ENCODE measurements at places on chromosomes 1 and 21. TPM values are rescaled to one million over a fixed set of nuclear protein-coding genes. Genes with fewer than 3 reads are reported as not detected.

The HTR6 gene
- polyA plus RNA-seq, result 2.3 TPM

The PTCH2 gene
- 3.3 TPM for polyA plus RNA-seq

The ADGRB2 gene
- 17.1 TPM for polyA plus RNA-seq

The SLFNL1 gene
- polyA plus RNA-seq, result 1.2 TPM

The PTPRC gene
- 6.5 TPM for polyA plus RNA-seq

The TENT5C gene
- 3.0 TPM for polyA plus RNA-seq

The LYSMD1 gene
- polyA plus RNA-seq, result 15.6 TPM

The WASF2 gene
- polyA plus RNA-seq, result 135 TPM

The BGLAP gene
- 1.0 TPM for polyA plus RNA-seq

- no peak for DNase-seq
These were observed 28.5 kb downstream of the CCDC185 start for GRCh38 chr1:223421676-223422075.

GRCh38 chr21:43307677-43308070, 119.3 kb downstream of the SIK1 start:
- DNase-seq, result no peak

DNA sequence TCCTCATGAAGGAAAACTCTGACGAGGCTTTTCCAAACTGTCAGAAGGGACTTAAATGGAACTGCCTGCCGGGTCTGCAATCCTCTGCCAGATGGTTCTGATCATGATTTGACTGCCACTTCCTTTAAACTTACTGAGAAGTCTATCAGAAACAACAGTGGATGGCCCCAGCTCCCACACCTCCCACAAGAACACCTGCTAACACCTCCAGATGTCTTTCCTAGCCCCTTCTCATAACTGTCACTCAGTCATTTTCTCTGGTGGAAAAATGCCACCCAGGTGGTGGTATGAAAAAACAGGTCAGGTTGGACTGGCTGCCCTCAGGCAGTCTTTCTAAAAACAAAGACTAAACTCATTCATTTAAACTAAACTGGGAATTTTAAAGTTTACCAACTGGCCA, 66.7 kb upstream of the ABCD3 start:
- no peak for DNase-seq

DNA sequence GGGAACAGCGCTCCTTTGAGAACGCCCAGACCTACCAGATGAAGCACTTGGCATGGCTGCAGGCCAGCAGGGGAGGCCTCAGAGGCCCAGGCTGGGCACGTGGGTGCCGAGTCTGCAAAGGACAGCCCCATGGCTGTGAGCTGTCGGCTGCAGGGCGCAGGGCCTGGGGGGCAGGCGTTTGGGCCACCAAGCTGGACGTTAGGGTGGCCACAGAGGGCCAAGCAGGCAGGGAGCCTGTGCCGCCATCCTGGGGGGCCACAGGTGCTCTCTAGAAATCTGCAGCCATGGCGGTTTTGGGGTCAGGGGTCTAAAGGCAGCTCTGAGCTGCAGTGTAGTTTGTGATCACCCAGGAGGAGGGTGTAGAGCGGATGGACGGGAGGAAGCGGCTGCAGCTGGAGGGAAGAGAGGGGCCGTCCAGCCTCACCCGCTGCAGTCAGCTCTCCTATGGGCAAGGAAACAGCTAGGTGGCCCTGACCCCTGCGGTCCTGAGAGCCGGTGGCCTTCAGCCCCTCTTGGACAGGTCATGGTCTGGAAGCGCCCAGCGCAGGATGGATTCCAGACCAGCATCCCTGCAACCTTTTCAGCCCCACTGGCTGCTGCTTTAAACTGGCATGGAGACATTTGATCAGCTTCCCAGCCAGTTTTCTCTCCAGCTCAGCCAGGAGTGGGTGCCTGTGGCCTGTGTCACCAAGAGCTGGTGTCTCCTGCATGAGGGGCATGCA, 11.0 kb downstream of the IBA57 start:
- DNase-seq, result no peak

DNA sequence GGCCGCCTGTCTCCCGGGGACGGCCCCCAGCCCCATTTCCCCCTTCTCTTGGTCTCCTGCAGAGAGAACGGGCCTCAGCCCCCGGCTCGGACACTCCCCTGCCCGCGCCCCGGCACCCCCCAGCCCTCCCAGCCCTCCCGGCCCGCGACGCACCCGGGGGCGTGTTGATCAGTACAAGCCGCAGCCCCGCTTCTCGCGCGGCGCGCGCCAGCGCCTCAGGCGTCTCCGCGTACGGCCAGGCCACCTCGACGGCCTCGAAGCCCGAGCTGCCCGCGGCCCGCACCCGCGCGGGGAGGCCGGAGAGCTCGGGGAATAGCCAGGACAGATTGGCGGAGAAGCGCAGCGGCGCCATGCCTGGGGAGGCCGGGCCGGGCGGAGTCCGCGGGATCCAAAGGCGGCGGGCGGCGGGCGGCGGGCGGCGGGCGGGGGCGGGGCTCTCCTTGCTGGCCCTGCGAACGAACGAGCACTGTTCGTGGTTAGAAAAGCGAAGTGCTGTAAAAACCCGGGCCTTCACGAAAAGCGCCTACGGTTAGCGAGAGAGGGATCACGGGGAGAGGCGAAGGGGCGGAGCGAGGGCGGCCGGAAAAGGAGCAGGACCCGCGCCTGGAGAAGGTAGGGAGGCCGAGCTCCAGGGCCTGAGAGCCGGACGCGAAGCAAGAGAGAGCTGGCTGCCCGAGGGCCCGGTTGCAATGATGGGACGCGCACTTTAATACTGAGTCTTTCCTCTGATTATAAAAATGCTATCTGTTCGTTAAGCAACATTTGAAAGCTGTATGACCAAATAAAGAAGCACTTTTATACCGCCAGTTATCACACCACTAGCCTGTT, at the start of gene HYI:
TSS of gene HYI (minus strand) at position 490 of the 828 bp plus-strand sequence. CDS start at position 352, 138 bp downstream.
- peak; percentile 39 for DNase-seq

DNA sequence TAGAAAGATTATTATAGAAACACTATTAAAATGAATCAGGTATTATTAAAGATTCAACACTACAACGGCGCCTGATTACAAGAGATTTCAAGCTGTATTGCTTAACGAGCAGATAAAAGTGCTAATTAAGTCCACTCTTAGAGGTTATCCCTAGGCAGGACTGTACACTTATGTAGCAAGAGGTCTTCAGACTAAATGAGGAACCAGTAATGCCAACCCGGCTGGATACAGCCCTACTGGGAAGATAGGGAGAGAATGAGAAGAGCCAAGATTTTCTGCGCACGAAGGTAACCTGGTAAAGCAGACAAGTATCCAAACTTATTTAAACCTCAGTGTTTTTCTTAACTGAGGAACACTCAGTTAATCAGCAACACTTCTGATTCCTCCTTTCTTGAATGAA, 115.7 kb upstream of the HIVEP3 start:
- no peak for DNase-seq

DNA sequence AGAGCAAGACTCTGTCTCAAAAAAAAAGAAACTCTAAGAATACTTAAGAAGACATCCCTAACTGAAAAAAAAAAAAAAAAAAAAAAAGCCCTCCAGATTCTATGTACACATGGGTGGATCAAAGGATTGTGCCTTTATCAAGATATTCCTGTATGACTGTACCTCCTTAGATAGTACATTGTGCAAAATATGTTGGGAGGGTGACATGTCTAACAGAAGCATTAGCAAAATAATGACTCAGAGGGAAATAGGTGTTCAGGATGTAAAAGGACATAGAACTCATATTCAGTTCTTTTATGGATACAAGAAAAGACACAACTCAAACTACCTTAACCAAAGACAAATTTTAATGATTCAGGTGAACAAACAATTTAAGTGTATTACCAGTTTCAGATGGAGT, 269.8 kb upstream of the KAZN start:
- no peak for DNase-seq

DNA sequence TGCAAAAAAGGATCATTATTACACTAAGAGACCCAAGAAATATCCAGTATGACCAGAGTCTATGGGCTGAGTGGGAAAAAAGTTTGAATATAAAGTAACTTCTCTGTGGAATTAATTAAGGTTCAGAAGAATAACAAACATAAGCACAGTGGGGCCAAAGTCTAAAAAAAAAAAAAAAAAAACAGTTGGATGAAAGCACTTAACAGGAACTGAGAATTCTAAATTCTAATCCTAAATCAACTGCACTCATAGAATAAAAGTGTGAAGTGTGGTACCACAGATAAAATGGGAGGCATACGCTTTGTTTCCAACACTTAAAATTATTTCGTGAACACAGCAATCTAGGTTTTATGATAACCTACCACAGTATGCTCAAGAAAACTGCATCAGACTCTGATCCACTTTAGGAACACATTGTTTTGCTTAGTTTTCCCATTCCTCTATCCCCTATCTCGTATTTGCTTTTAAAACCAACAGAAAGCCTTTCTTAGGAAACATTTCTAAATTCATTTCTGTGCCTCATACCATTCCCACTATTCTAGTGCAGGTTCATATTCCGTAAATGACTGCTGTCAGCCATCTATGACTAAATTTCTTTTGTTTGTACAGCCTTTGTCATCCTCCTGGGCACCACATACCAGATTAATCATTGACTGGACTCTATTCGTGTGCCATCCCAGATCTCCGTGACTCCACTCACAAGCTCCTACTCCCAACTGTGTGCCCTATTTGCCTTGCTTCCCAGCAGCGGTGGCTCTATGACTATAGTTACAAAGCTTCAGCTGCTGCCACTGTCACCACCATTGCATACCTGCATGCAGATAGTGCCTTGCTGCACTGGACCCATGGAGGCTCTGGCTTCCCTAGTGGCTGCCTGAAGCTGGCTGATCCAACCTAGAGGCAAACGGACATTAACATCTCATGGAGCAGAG, 24.9 kb downstream of the CHML start:
- DNase-seq, result no peak

- no peak for DNase-seq
These were observed 37.6 kb downstream of the ELF3 start for GRCh38 chr1:202047977-202048376.

- no peak for DNase-seq
These were observed 17.6 kb downstream of the CTPS1 start for GRCh38 chr1:40997096-40997495.

GRCh38 chr1:65330822-65331221, 21.5 kb downstream of the DNAJC6 start:
- DNase-seq, result no peak

DNA sequence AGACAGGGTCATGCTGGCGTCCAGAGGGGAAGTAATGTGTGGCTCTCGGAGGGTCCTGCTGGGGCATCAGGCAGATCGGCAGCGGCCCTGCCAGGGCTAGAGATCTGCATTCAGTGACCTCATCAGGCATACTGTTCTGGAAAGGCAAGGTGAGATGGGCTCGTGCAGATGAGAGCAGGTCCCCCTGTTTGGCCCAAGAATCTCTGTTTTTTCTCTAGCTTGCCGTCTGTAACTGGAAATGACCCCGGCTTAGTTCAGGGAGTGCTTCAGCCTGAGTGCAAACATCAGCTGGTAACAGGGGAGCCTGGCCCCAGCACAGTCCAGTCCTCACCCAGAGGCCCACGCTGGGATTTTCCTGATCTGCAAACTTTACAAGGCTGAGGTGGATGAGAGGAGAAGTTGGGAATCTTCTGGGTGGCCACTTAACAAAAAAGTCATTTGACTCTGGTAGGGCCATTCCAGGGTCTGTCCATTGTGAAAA, 2.1 kb downstream of the FAM163A start:
- no peak for DNase-seq

GRCh38 chr1:40532062-40532389, 589 bp downstream of the ZNF684 start:
- no peak for DNase-seq

DNA sequence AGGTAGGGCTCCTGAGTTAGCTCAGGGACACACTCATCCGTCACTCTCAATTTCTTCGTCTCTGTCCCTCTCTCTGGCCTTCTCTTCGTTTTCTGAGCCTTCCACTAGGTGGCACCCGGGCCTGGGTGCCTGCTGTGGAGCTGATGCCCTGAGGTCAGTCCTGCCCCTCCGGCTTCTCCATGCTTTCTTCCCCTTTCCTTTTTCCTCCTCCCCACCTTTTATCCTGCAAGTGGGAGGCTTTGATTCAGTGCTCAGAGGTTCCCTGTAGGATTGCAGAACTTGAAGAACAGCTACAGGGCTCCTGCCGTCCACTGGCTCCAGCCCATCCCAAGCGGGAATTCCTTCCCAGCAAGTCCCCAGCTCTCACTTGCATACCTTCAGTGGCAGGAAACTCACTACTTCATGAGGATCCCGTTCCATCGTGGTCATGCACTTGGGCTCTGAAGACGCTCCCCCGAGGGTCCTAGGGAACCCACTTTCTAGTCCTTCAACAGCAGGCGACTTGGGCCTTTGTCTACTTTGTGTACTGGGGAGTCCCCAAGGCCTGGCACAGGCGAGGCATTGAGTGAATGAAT, 45.6 kb downstream of the SRRM1 start:
- DNase-seq, result peak; percentile 48

- no peak for DNase-seq
These were observed 155.3 kb downstream of the ADSS2 start for GRCh38 chr1:244296447-244296846.

- DNase-seq, result no peak
These were observed 10.1 kb downstream of the CADM3 start for GRCh38 chr1:159181328-159182024.

GRCh38 chr1:101185421-101185820, 51.4 kb upstream of the S1PR1 start:
- DNase-seq, result no peak

DNA sequence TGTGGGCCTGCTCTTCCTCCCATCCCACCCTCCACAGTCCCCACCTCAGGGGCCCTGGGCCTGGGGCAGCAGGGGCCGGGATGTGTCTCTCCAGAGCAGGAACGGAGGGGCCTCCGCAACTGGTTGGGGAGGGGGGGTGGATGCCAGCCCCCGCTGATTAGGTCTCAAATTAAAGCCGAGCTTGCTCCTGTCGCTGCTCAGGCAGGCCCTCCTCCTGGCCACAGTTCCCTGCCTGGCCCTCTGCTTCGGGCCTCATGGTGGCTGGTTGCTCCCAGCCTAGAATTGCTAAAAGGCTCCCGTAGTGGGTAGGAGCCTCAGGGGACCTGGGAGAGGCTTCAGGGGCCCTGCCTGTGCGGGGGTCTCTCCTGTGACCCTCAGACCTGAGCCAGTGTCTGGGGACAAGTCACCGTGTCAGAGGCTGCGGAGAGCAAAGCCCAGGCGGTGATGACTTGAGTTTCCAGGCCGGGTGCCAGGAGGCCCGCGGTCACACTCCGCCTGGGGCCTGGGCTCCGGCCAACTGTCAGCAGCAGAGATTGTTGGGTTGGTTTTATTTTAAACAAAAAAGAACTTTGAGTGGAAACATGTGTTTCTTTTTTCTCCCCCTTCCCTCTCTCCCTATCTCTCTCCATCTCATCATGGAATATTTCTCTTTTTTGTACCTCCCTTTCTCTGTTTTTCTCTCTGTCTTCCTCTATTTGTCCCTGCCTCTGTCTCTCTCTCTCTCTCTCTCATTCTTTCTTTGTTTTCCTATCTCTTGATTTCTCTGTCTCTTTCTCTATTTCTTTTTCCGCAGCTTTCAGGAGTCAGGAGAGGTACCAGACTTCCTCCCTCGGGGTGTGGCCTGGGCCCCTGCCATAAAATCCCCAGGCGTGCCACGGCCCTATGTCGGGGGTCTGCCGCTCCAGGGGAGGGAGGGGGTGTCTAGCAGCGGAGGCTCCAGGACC, 20.0 kb upstream of the EPHA2 start:
- DNase-seq, result no peak

- no peak for DNase-seq
These were observed 244.5 kb downstream of the GPR52 start for GRCh38 chr1:174692313-174692712.
